Thoracic aorta endothelial cell (primary cell): ENCODE measurements at places on chromosomes 2 and 18. TPM values are rescaled to one million over a fixed set of nuclear protein-coding genes. Genes with fewer than 3 reads are reported as not detected.

MYO3B gene
- total RNA-seq = under 0.01 TPM in 1 of 2 replicates, not detected in the other

LIMS4 gene
- total RNA-seq = 11.6 and 19.2 TPM in 2 replicates

FAM228B gene
- total RNA-seq = 5.5 TPM in 2 replicates

STK39 gene
- 13.0 and 16.3 TPM in 2 replicates for total RNA-seq

SP5 gene
- total RNA-seq = not detected in 2 replicates

TMX3 gene
- 139 and 141 TPM in 2 replicates for total RNA-seq

CWC22 gene
- total RNA-seq = 25.0 and 26.9 TPM in 2 replicates

ANKZF1 gene
- 29.2 and 29.9 TPM in 2 replicates for total RNA-seq

EXOC6B gene
- 38.2 and 54.7 TPM in 2 replicates for total RNA-seq

ACYP2 gene
- 2.9 and 5.7 TPM in 2 replicates for total RNA-seq

KLHL29 gene
- 7.7 and 10.0 TPM in 2 replicates for total RNA-seq

PROKR1 gene
- total RNA-seq = under 0.01 TPM in 1 of 2 replicates, not detected in the other

APCDD1 gene
- 0.36 and 0.53 TPM in 2 replicates for total RNA-seq

GTF2A1L gene
- 0.57 and 0.93 TPM in 2 replicates for total RNA-seq

MOGAT1 gene
- not detected in 2 replicates for total RNA-seq

LYG1 gene
- 0.27 and 0.57 TPM in 2 replicates for total RNA-seq

RNF125 gene
- total RNA-seq = 1.5 and 1.6 TPM in 2 replicates

RGPD5 gene
- 35.2 and 72.5 TPM in 2 replicates for total RNA-seq

LGALSL gene
- 2.7 and 4.7 TPM in 2 replicates for total RNA-seq

TSPYL6 gene
- not detected in 2 replicates for total RNA-seq

SOS1 gene
- total RNA-seq = 34.3 and 34.6 TPM in 2 replicates

WNT10A gene
- total RNA-seq = 0.07 TPM in 1 of 2 replicates, not detected in the other

LIMS3 gene
- total RNA-seq = 3.8 and 5.3 TPM in 2 replicates

REG3A gene
- not detected in 2 replicates for total RNA-seq

AMER3 gene
- not detected in 2 replicates for total RNA-seq

PECR gene
- total RNA-seq = 6.1 and 6.5 TPM in 2 replicates

CHCHD5 gene
- 6.1 and 7.3 TPM in 2 replicates for total RNA-seq

ZNF385B gene
- total RNA-seq = not detected in 2 replicates

CFC1 gene
- not detected in 2 replicates for total RNA-seq

GAL3ST2 gene
- not detected in 2 replicates for total RNA-seq

CDC42EP3 gene
- 114 and 157 TPM in 2 replicates for total RNA-seq

KRTCAP3 gene
- 0.53 and 0.57 TPM in 2 replicates for total RNA-seq

AQP4 gene
- total RNA-seq = not detected in 2 replicates

ACTR3 gene
- total RNA-seq = 481 and 539 TPM in 2 replicates

ABCG8 gene
- total RNA-seq = not detected in 2 replicates

RPL31 gene
- total RNA-seq = 924 and 957 TPM in 2 replicates

NETO1 gene
- not detected in 2 replicates for total RNA-seq

INPP5D gene
- 36.8 and 39.6 TPM in 2 replicates for total RNA-seq

NHEJ1 gene
- 21.4 and 21.9 TPM in 2 replicates for total RNA-seq

MDH1B gene
- 0.27 and 0.65 TPM in 2 replicates for total RNA-seq

GALNT5 gene
- total RNA-seq = under 0.01 TPM in 1 of 2 replicates, not detected in the other

TBR1 gene
- total RNA-seq = under 0.01 TPM in 2 replicates

DLGAP1 gene
- 0.27 and 2.2 TPM in 2 replicates for total RNA-seq

IL1B gene
- not detected in 2 replicates for total RNA-seq

BMPR2 gene
- 126 and 133 TPM in 2 replicates for total RNA-seq

PLEK gene
- 0.13 and 0.22 TPM in 2 replicates for total RNA-seq

NOSTRIN gene
- total RNA-seq = 0.07 and 3.5 TPM in 2 replicates

RAPGEF4 gene
- total RNA-seq = 4.5 and 11.6 TPM in 2 replicates

NOL4 gene
- not detected in 2 replicates for total RNA-seq

GLI2 gene
- 0.13 TPM in 1 of 2 replicates, not detected in the other for total RNA-seq

FOXD4L1 gene
- total RNA-seq = 0.13 TPM in 1 of 2 replicates, not detected in the other

ZNF512 gene
- 61.0 and 66.8 TPM in 2 replicates for total RNA-seq

MAL gene
- total RNA-seq = not detected in 2 replicates
